ENCODE measurements at places on chromosomes 16 and 17.

DNA sequence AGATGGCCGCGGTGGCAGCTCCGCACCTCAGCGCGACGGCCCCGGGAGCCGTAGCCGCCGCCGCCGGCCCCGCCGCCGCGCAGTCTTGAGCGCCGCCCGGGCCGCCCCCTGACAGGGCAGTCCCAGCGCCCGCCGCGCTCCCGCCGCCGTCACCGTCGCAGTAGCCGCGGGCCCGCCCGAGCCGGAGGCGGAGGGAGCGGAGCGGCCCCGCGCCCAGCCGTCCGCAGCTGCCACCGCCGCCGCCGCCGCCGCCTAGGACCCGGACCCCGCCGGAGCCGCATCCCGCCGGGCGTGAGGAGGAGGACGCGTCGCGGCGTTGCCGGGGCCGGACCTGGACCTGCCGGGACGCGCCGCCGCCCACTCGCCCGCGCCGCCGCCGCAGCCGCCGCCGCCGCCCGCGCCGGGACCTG is 218 bp downstream of the TNRC6C start:
- no peak for DNase-seq

DNA sequence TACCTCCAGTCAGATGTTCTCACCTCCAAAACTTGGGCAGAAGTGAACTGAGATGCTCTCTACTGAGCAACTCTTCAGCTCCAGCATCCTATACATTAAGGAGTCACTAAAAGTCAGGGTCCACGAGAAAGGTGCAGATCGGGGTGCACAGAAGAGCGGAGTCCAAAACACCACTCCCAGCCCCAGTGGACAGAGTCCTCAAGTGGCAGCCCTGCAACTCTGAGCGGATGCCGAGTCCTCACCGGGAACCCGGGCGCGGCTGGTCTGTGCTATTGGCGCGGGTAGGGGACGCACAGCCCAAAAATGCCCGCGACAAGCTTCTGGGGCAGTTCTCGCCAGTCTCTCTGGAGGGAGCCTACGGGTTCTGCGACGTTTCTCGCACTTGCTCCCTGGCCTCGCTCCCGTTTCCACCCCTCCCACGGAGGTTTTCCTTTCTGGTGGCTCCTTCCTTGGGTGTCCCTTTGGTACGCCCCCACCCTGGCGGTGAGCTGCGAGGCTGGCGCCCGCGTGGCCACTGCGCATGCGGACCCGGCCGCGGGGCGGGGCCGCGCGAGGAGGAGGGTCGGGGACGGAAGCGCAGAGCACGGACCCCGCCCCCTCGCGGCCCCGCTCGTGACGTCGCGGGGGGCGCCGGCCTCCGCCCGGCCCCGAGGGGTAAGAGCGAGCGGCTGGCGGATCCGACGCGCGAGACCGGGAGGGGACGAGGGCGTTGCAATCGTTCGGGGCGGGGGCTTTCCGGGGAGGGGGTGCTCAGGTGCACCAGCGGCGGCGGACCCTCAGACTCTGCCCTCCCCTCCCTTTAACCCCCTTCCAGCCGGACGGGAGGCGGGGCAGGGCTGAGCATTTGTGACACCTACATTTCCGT is at the start of gene TMEM219:
Gene TMEM219, plus strand, starts transcription at position 601 of the 865 bp plus-strand sequence. CDS start 1,065 bp downstream, outside the sequence.
- peak; percentile 82 for DNase-seq

DNA sequence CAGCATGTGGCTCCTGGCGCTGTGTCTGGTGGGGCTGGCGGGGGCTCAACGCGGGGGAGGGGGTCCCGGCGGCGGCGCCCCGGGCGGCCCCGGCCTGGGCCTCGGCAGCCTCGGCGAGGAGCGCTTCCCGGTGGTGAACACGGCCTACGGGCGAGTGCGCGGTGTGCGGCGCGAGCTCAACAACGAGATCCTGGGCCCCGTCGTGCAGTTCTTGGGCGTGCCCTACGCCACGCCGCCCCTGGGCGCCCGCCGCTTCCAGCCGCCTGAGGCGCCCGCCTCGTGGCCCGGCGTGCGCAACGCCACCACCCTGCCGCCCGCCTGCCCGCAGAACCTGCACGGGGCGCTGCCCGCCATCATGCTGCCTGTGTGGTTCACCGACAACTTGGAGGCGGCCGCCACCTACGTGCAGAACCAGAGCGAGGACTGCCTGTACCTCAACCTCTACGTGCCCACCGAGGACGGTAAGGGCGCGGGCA is 645 bp downstream of the NLGN2 start:
- DNase-seq = no peak

- DNase-seq = no peak
These were observed 51.4 kb downstream of the IRF8 start for GRCh38 chr16:85950136-85950918.

DNA sequence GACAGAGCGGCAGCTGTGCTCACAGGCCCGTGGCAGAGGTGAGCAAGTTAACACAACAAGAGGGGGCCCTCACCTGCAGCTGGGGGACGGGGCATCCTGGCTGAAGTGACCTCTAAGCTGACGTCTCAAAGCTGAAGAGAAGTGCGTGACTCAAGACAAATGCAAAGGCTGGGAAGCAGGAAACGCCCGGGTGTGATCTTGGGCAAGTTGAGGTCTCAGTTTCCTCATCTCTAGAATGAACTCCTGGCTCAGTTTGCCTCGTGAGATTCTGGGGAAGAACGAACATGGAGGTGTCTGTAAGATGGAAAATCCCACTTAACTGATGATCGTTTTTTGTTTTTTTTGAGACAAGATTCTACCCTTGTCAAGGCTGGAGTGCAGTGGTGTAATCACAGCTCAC is 40.1 kb upstream of the C1QL1 start:
- no peak for DNase-seq

GRCh38 chr17:75842963-75843576 is 1.1 kb downstream of the UNC13D start:
- no peak for DNase-seq

GRCh38 chr16:48231727-48232492 is 12.2 kb upstream of the LONP2 start:
- DNase-seq = peak; percentile 8

GRCh38 chr17:78324391-78325075 is 35.3 kb downstream of the SOCS3 start:
- DNase-seq = no peak

GRCh38 chr17:338442-339192 is 14.0 kb downstream of the RPH3AL start:
- no peak for DNase-seq

- DNase-seq = no peak
These were observed 12.1 kb upstream of the EDC4 start for GRCh38 chr16:67860589-67861398.

- DNase-seq = no peak
These were observed 264.3 kb upstream of the CACNG5 start for GRCh38 chr17:66570447-66571195.

GRCh38 chr16:2739625-2740430 is 12.6 kb upstream of the SRRM2 start:
- no peak for DNase-seq

DNA sequence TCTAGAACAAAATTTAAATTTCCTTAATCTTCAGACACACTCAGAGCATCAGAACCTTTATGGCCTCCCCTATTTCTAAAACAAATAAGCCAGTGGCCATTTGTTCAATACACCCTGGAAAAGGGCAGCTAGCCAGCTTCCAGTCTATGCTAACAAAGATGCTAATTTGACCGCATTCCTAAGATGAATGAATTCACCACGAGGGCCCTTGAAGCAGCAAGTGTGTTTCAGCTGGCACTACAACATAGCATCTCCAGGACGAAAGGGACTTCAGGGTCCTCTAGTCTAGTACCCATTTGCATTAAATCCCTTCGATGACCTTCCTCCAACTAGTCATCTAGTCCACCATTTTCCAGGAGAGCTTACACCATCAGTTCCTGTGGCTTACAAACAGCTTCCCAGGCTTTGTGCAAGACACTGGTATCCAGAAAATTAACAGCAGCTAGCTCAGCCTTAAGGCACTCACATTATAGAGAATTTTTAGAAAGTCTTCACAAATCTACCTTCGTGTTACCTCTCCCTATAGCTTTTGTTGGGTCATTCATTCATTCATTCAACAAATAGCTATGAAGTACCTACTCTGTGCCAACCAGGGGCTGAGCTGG is 10.9 kb downstream of the KRT37 start:
- DNase-seq = no peak

DNA sequence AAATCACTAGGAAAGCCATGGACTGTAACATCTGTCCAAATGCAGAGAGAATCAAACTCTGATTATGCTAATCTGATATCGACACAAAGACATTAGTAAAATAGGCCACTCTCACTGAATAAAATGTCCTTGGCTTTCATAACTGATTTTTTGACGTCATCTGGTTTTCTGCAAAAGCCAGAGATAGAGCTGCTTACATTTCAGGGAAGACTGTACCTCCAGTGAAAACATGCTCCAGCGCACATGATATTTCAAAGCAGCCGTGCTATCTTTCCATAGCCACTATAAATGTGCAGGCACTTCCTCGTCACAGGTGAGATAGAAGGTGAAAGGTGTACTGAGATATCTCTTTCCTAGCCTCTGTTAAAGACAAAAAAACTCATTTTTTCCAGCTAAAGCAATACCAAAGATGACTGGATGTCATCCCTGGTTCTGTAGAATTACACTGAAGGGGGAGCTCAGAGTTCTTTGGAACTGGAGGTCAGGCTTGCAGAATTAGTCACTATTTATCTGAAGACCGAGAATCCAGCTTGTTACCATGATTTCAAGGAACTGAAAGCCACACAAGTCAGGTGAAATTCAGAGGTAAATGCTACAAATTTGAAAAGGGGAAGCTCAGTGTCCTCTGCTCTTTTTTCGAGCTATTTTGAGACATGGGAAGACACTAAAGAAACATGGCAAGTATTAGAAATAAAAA is 249.5 kb downstream of the CA10 start:
- no peak for DNase-seq

- no peak for DNase-seq
These were observed 386.0 kb downstream of the SLC39A11 start for GRCh38 chr17:72706396-72706981.

All from NCI-H226 (cell line).